Activated CD4-positive, alpha-beta T cell treated with anti-CD3 and anti-CD28 coated beads for 4 hours (primary cell): ENCODE measurements at places on chromosomes 7 and 10.

DNA sequence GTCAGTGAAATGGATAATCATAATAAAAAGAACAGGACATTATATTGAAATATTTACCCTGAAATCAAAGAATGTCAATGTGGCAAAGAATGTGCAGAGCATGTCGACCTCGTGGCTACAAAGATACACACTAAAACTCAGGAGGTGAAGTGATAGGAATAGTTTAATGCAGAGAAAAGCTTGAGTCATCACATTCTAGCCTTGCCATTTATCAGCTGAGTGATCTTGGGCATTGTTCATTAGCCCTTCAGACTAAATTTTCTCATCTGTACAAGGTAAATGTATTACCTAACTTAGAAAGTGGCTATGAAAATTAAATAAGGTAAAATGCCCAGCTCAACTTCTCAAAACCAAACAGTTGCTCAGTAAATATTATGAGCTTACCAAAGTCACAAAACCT, 22.6 kb downstream of the CALCR start:
- no peak for DNase-seq

GRCh38 chr10:95246582-95247051, 44.2 kb downstream of the PDLIM1 start:
- peak; percentile 51 for DNase-seq

- no peak for DNase-seq
These were observed 57.5 kb downstream of the CAMK2B start for GRCh38 chr7:44267719-44268421.

DNA sequence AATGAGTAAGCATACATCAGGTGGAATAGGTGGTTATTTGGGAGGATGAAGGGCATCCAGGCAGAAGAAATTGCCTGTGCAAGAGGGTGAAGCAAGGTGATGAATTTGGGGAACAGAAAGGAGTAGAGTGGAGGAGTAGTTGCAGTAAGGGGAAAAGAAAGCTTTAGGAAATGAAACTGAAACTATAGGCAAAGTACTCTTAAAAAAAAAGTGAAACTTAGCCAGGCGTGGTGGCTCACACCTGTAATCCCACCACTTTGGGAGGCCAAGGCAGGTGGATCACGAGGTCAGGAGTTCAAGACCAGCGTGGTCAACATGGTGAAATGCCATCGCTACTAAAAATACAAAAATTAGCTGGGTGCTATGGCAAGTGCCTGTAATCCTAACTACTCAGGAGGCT, 17.6 kb downstream of the NUP205 start:
- DNase-seq: no peak

- DNase-seq: no peak
These were observed 72.0 kb upstream of the CALCR start for GRCh38 chr7:93646538-93646937.

GRCh38 chr10:29204070-29204800, 84.6 kb upstream of the LYZL1 start:
- DNase-seq: no peak

DNA sequence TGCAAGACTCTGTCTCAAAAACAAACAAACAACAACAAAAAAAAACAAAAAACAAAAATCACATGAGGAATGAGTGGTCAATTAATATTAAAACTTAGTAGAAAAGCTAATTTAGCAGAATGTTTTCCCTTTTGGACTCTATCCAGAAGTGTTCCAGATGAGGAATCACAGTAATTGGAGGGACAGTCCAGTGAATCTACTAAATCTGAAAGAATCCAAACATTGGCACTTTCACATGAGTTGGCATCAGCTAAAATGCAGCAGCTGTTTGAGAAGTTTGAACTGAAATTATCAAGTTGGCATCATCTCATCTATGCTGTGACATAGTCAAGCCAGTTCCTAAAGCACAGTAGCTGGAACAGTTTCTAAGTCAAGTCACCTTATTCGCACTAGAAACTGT, 367.8 kb downstream of the PPP1R3A start:
- no peak for DNase-seq

DNA sequence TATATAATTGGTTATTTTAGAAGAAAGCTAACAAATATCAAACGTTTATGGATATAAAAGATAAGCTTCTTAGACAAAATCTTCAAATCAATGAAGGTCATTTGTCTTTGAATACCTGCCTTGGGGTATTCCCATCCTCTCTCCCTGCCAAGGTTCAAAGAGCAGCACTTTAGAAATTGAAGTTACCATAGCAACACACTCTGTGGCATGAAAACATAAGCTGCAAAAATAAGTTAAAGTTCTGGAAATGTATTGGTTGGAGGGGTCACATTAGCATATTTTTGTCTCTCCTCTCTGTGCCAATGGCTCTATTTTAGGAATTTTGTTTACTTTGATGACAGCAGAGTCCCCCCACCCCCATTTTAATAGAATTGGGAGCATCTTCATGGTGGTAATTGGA, 12.0 kb downstream of the ECHDC3 start:
- DNase-seq: no peak

GRCh38 chr7:2237109-2237602, 4.4 kb upstream of the MAD1L1 start:
- DNase-seq: no peak

- no peak for DNase-seq
These were observed 48.4 kb downstream of the NKX6-2 start for GRCh38 chr10:132737390-132738048.

DNA sequence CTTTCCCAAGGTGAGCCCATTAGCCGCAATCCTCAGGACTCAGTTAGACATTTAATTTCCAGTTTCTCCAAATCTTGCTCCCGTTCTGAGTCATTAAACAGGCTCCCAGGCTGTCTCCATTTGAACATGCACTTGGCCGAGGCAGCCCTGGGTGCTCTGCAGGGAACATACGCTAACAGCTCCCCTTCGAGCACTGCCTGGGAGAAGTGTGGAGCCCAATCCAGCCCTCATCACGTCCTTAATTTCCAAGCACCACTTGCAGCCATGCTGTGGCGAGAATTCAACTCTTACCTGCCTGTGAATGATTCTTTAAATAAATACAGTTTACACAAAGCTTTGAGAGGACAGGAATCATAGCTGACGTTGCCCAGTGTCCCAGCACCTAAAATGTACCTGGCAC, 218.2 kb downstream of the CCSER2 start:
- DNase-seq: no peak

GRCh38 chr7:31887006-31887405, 183.2 kb downstream of the PDE1C start:
- DNase-seq: no peak
